ENCODE measurements at places on chromosomes 3 and 15. TPM values are rescaled to one million over a fixed set of nuclear protein-coding genes. Genes with fewer than 3 reads are reported as not detected.

GRCh38 chr15:75594276-75594675 lies 15.2 kb upstream of the PTPN9 start:
- no peak for DNase-seq

- no peak for DNase-seq
These were observed 175.3 kb downstream of the XXYLT1 start for GRCh38 chr3:195095704-195096036.

DNA sequence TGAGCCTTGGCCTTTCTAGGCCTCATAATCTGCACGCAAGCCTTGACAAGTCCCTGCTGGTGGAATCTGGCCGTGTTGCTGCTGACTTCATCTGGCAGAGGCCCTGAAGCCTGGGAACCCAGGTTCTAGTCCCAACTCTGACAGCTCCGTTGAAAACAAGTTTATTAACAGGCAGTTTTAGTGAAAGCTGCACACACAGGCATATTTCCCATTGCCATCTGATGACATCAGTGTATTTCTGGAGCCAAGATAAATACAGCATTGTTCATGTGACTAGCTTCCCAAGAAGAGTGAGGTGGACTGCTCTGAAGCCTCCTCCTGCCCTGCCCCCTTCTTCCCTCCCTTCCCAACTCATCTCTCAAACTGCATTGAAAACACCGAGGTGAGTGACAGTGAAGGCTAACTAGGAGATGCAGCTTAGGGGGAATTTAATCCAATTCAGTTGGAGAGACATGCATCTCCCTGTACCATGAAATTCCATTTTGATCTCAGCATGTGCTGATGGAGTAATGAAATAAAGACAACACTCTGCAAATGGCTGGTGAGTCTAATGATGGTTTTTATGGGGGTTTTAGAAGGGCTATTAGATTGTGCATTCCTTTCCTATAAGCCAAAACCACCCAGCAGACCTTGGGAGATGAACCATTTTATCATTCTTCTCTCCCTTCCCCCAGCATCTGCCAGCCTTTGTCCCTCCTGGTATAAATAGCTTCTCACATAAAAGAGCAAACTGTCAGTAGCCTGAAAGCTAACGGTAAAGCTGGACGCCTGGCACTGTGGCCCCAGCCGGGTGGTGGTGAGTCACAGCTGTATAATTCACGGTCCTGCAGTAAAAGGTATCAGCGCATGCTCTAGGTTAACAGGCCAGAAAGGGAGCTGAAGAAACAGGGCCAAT lies 38.0 kb downstream of the PRICKLE2 start:
- peak; percentile 82 for DNase-seq

GRCh38 chr15:47685141-47685870 lies 32.0 kb upstream of the SEMA6D start:
- DNase-seq, result no peak

GRCh38 chr3:119580067-119580760 lies 922 bp downstream of the ADPRH start:
- DNase-seq, result no peak

DNA sequence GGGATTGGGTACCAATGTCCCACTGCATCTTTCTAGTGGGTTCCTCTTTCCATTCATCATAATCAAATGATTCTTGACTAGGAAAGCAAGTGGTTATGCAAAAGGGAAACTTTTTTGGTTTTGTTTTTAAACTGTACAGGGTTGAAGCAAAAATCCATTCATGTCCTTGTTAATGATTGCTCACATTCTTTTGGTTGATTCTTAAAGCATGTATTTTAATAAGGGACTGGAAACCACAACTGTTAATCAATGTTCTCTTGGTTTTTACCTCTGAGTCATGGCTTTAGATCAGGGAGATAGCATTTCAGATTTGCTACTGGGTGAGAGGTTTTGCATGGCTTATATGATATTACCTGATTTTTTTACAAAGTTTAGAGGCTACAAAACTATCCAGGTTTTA lies 371.7 kb upstream of the RGMA start:
- no peak for DNase-seq

GRCh38 chr3:196756732-196757131 lies 17.1 kb downstream of the PAK2 start:
- DNase-seq, result no peak

- peak; percentile 45 for DNase-seq
These were observed 73.1 kb upstream of the SLC6A6 start for GRCh38 chr3:14329116-14329830.

- no peak for DNase-seq
These were observed 17.9 kb upstream of the AVEN start for GRCh38 chr15:34056911-34057310.

Gene CHRD
- 10.6 TPM for polyA plus RNA-seq

Gene CCDC39
- 9.8 TPM for polyA plus RNA-seq

Data from left kidney (tissue), 8 donors.